Muscle of leg (tissue), 16 donors: ENCODE measurements at places on chromosomes 7 and 10. TPM values are rescaled to one million over a fixed set of nuclear protein-coding genes. Genes with fewer than 3 reads are reported as not detected.

GRCh38 chr7:39741942-39742623, 118.7 kb downstream of the RALA start:
- DNase-seq, result no peak

DNA sequence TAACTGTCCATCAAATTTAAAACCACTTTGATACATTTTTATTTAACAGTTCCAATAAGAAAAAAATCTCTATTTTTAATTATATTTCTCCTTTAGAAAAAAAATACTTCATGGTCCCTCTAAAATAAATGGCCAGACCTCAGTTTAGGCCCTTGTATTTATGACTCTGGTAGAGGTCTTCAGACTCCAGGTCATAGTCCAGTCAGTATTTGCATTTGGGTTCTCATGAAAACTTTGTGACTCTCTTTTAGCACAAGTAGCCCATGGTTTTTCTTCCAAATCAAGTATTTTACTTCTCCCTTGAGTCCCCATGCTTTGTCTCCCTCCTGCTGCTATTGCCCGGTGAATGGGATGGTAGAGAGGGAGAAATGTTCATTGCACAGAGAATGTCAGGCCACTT, 5.5 kb upstream of the SEMA4G start:
- DNase-seq, result no peak

DNA sequence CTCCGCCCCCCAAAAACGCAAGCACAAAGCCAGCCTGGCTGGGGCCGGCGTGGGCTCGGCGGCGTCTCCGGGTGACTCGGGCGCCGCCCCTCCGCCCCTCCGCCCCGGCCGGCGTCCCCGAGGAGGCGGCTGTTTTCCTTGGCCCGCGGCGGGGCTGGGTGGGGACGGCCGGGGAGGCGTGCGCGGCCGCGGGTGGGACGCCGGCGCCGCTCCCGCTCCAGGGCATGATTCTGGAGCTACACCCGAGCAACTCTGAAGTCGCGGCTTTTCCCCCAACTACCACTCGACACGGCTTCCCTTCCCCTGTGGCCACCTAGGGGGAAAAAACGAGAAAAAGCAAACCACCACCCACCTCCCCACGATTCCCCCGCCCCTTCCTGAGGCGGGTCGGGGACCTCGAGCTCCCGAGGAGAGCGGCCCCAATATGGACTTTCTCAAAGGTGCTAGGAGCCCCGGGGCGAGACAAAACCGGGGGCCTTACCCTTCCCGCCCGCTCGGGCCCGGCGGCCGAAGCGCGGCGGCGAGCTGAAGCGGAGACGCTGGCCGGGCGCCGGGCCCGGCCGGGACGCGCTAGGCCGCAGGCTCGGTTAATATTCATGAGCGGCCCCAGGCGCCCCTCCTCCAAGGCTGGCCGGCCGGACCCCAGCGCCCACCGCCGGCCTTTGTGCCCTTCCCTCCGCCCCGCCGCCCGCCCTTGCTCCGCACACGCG, 856 bp downstream of the ARHGAP21 start:
- peak; percentile 77 for DNase-seq

Gene RAMP3
- 6.2 TPM for total RNA-seq

DNA sequence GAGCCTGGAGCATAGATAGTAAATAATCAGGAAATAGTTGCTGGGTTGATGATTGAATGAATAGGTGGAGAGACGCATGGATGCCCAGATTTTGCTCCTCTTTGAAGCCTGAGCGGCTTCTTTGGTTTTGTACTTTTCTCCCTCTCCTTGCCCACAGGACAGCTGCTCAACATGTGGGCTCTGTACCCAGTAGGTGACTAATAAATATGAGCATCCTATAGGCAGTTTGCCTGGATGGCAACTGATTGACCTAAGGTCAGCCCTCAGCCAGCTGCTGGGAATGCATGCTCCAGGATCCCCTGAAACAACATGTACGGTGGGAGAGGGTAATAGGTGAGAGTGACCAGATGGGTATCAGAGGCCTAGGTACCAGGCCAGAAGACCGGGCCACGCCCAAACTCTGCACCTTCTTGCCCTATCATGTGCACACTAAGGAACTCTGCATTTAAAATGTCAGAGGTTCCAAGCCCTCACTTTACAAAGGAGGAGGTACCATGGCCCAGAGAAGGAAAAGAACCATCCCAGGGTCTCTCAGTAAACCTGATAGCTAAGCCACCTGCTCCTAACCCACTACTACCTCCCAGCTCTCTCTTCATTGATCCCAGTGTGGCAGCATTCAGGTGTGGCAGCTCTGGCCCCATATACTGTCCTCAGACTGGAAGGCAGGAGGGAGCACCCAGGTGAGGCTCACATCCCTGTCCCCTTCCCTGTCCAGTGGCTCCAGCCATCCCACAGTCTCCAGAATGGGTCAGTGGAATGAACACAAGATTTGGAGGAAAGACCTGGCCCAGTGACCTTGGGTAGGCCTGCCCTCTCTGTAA, 2.7 kb upstream of the ZCCHC24 start:
- DNase-seq, result no peak

GRCh38 chr10:43114088-43114742, 24.0 kb upstream of the CSGALNACT2 start:
- no peak for DNase-seq

DNA sequence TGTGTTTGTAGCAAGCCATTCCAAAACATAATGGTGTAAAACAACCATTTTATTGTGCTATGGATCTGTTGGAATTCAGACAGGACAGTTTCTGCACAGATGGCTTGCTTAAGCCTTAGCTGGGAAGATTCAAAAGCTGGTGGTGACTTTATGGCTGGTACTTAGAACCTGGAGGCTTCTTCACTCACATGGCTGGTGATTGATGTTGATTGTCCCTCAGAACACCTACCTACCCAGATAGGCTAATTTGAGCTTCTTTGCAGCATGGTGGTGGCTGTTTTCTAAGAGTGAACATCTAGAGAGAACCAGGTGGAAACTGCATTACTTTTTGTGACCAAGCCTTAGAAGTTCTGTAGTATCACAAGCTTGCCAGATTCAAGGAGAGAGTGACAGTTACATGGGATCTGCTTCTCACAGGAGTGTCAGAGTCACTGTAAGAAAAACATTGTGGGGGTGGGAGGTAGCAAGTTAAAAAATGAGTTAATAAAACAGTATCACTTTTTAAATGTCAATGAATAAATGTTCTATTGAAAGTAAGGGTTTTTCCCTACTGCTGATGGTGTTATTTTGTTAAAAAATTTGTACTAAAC, 7.1 kb downstream of the R3HCC1L start:
- DNase-seq, result no peak

GRCh38 chr10:17003151-17003550, 126.5 kb downstream of the CUBN start:
- DNase-seq, result peak; percentile 77

DNA sequence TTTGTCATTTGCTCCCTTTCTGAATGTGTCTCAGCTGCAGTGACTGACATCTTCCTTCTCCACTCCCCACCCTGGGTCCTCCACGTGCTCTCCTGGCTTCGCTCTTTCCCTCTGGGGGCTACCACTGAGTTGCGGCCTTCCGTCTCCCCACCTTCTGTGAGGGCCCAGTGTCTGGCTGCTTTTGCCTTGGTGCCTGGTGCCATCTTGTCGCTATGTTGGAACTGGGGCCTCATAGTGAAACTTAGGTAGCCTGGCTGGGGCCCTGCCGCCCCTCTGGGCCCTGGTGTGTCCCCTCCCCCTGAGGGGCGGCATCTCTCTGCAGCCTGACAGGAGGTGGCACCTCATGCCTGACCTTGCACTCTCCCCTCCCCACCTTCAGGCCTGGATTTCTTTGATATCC, 144.1 kb downstream of the ANLN start:
- no peak for DNase-seq

GRCh38 chr7:43679210-43680068, 49.9 kb downstream of the COA1 start:
- DNase-seq, result no peak

Gene PTER
- total RNA-seq, result 7.3 TPM

- peak; percentile 63 for DNase-seq
Observed at GRCh38 chr10:36171556-36171952, 529.5 kb upstream of the FZD8 start.

GRCh38 chr7:49023345-49024328, 99.3 kb downstream of the CDC14C start:
- peak; percentile 22 for DNase-seq

Gene ASB15
- total RNA-seq, result 4.6 TPM

DNA sequence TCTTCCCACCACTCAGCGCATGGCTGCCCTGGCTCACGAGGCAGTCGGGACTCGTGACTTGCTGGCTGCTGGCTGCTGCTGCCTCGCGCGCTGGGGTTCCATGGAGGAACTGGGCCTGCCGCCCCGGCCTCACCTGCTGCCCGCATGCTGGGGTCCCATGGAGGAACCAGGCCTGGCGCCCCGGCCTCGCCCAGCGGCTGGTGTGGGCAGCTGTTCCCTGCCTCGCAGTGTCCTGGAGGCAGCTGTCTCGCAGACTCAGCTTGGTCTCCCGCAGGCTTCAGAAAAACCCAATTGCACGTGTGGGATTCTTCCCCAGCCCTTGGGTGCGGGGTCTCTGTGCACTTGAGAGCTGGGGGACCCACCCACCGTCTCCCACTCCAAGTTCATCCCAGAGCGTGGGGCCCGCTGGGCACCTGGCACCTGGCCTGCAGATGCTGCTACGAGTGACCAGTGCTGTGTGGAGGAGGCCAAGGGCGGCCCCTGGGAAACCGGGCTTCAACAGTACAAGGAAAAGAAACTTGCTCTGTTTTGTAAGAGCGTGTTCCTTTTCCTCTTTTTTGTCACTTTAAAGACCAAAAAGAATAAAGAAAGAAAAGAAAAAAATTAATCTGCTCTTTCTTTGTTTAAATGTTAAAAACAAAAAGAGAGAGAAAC, 20.4 kb downstream of the PWWP2B start:
- peak; percentile 64 for DNase-seq

Gene UPF2
- 19.0 TPM for total RNA-seq

Gene AGR2
- total RNA-seq, result 7.2 TPM

Gene NAT16
- not detected for total RNA-seq
